ENCODE measurements at places on chromosomes 5 and 9. TPM values are rescaled to one million over a fixed set of nuclear protein-coding genes. Genes with fewer than 3 reads are reported as not detected.

C9orf50 gene
- not detected for total RNA-seq

CDX1 gene
- total RNA-seq, result not detected

AK8 gene
- 0.66 TPM for total RNA-seq

CD72 gene
- total RNA-seq, result 5.1 TPM

AGXT2 gene
- not detected for total RNA-seq

SH3TC2 gene
- total RNA-seq, result 2.3 TPM

CD14 gene
- total RNA-seq, result 119 TPM

AHRR gene
- 0.88 TPM for total RNA-seq

KCNN2 gene
- 0.33 TPM for total RNA-seq

GRM6 gene
- not detected for total RNA-seq

OR1B1 gene
- total RNA-seq, result not detected

TSPAN17 gene
- total RNA-seq, result 10.4 TPM

SHC3 gene
- total RNA-seq, result 1.0 TPM

PCA3 gene
- 0.16 TPM for total RNA-seq

SLC34A3 gene
- total RNA-seq, result not detected

LCN6 gene
- 12.2 TPM for total RNA-seq

DENND1A gene
- 21.3 TPM for total RNA-seq

CFAP157 gene
- total RNA-seq, result not detected

C1QTNF3 gene
- 4.0 TPM for total RNA-seq

MSMP gene
- not detected for total RNA-seq

AJM1 gene
- 1.0 TPM for total RNA-seq

SPATA31A5 gene
- not detected for total RNA-seq

All from breast epithelium (tissue), 4 donors.